A549 treated with RU486 at 1 μM for 4 hours (cell line): ENCODE measurements at places on chromosomes 4 and X. TPM values are rescaled to one million over a fixed set of nuclear protein-coding genes. Genes with fewer than 3 reads are reported as not detected.

Gene BEX1
- total RNA-seq: not detected in 5 replicates

Gene CXCL5
- 28.2 to 55.2 TPM (median 49.5 TPM) in 5 replicates for total RNA-seq

Gene GPC4
- total RNA-seq: not detected in 5 replicates

Gene SPANXN3
- not detected in 5 replicates for total RNA-seq

Gene SLC2A9
- total RNA-seq: 0.21 to 1.00 TPM (median 0.39 TPM) in 5 replicates

Gene GUCY1B1
- 0.16 to 0.40 TPM (median 0.27 TPM) in 5 replicates for total RNA-seq

Gene GAGE12J
- total RNA-seq: not detected in 5 replicates

Gene MSX1
- 6.7 to 13.9 TPM (median 13.2 TPM) in 5 replicates for total RNA-seq

Gene CXorf49
- not detected in 5 replicates for total RNA-seq

Gene GRIA3
- not detected in 5 replicates for total RNA-seq

Gene GAGE12F
- total RNA-seq: not detected in 5 replicates

Gene HS3ST1
- total RNA-seq: 0.33 to 0.67 TPM (median 0.42 TPM) in 5 replicates

Gene RTL3
- total RNA-seq: 0.05 to 0.07 TPM (median 0.06 TPM) in 3 of 5 replicates, not detected in the others

Gene NEUROG2
- total RNA-seq: 0.06 TPM in 1 of 5 replicates, not detected in the others

Gene TRPC5OS
- total RNA-seq: not detected in 5 replicates

Gene RAB41
- not detected in 5 replicates for total RNA-seq

Gene MAP3K15
- total RNA-seq: 1.4 to 2.1 TPM (median 1.7 TPM) in 5 replicates

Gene IL3RA
- total RNA-seq: 0.15 to 0.30 TPM (median 0.21 TPM) in 5 replicates

Gene L1CAM
- total RNA-seq: 18.0 to 23.1 TPM (median 20.8 TPM) in 5 replicates

Gene FLNA
- total RNA-seq: 1,374 to 1,670 TPM (median 1,583 TPM) in 5 replicates

Gene FGFBP1
- total RNA-seq: 3.7 to 4.5 TPM (median 4.3 TPM) in 5 replicates

Gene BST1
- 17.1 to 22.2 TPM (median 19.1 TPM) in 5 replicates for total RNA-seq
